ENCODE measurements at places on chromosomes 3 and 15. TPM values are rescaled to one million over a fixed set of nuclear protein-coding genes. Genes with fewer than 3 reads are reported as not detected.

- peak; percentile 54 for DNase-seq
Measured at GRCh38 chr3:115040673-115041286, 106.3 kb downstream of the ZBTB20 start.

GRCh38 chr15:99371180-99372103 is 120.2 kb downstream of the LRRC28 start:
- DNase-seq = no peak

Gene ITIH1
- not detected for total RNA-seq

Gene PLA2G4D
- total RNA-seq = not detected

- DNase-seq = peak; percentile 73
Measured at GRCh38 chr15:88454867-88455810, 12.0 kb downstream of the MRPL46 start.

Gene NEO1
- total RNA-seq = 7.3 TPM

DNA sequence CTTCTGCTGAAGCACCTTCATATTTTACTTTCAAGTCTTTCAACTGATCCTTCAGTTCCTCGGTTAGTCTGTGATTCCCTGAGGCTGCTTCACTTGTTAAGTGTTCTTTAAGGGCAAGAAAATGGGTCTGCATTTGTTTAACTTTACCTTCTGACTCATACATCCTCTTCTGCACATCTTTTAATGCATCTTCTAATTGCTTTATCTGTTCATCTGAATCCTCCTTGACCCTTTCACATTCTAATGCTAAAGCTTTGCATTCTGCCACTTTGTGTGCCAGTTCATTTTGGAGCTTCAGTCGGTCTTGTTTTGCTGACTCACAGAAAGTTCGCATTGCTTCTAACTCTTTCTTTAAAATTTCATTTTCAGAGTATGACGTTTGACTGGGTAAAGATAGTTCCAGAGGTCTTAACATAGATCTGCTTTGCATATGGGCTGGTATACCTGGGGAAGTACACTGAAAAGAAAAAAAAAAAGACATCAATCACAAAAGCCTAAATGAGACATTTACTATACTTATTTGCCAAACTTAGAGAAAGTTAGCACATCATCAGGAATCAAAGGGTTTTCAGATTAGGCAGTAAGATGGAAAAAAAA is 94.3 kb downstream of the UACA start:
- no peak for DNase-seq

Gene NSUN3
- 15.4 TPM for total RNA-seq

DNA sequence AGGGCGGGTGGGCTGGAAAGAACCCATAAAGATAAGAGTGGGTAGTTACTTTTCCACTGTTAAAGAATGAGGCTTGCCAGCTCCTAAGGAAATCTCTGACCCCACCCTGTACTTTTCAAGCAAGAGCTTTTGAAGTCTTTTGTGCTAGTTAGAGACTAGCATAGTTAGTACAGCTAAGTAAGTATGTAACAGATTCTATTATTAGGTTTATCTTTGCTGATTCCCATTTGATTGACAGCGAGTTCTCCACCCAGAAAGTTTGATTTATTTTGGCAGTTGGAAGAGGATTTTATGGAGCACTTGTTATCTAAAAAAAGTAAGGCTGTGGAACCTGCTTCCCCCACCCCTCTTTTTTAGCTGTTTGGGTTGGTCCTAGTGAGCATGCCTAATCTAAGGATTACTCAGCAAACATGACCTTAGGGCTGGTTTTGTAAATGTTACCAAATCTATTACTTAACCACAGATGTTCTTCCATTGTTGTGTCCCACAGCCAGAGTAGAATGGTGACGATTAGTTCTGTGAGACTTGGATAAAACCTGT is 57.6 kb downstream of the FNDC3B start:
- peak; percentile 45 for DNase-seq

DNA sequence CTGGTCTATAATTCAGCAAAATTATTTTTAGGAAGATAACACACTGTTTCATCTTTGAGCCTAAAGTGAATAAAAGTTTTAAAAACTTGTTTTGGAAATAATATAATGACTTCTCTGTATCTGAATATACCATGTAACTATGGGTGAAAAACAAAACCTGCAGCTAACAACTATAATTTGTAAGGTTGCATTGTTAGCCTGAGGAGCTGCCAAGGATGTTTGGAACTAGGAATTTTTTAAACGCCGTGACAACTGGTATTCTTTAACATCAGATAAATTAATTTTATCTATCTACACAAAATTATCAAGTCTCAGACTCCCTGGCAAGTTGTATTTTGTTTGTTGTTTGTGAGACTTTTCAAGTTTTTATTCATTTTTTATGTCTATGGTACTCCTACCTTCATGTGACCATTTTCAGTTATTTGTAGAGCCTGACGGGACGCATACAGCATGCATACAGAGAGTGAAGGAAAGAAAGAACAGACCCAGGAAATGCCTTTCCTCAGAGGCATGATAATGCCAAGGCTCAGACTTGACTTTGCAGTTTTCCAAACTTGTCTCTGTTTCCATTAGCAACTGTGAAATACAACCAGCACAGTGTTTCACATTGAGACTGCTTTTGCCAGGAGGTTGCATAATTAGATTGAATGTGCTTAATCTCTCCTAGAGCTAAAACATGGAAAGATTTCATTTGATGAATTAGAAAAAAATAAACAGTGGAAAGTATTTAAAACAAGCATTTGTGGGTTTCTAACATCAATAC is 60.8 kb upstream of the ARHGEF26 start:
- no peak for DNase-seq

Gene FAM107A
- not detected for total RNA-seq

Gene KCNMB3
- 3.5 TPM for total RNA-seq

DNA sequence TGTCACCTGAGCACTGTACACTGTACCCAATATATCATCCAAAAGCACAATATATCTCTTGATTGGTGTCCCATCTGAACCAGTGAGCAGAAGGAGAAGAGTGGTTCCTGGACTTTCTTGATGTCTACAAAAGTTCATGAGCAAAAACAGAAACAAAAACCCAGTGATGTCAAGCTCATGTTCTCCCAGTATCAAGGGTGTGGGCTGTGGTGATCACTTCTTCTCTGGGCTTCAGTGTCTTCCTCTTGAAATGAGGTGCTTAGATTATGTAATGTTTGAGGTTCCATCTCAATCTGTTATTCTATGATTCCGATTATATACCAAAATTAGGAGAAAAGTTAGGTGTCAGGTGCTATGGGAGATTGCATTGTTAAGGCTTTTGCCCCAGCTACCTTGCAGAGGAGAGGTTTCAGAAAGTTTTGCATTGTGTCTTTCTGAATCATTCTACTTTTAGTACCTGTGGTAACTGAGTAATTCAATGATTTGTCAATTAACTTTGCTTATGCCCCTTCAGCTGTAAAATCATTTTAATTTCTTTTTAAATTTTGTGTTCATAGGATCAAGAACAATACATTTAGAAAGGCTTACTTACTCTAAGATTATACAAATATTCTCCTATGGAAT is 122.0 kb upstream of the EOMES start:
- DNase-seq = no peak

- no peak for DNase-seq
Measured at GRCh38 chr3:180306155-180306554, 269.4 kb upstream of the PEX5L start.

Gene RAB43
- total RNA-seq = 19.8 TPM

Gene PTX3
- total RNA-seq = 151 TPM

Gene ROPN1
- 0.14 TPM for total RNA-seq

Gene SNTN
- not detected for total RNA-seq

DNA sequence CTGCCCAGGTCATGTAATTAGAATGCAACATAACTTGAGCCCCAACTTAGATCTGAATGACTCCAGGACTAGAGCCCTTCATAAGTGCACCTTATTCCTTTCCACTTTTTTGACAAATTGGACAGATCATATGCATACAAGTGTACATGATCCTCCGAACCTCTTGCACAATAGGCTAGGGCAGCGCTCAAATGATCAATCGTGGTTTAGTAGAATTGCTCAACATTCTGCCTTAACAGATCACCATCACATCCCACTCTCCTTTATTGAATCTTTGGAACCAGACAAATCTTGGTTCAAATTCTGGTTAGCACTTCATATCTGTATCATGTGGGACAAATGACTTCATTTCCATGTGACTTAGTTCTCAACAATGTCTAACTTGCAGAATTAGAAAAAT is 106.8 kb upstream of the CDIN1 start:
- DNase-seq = no peak

Gene EPM2AIP1
- 24.2 TPM for total RNA-seq

Gene CAV3
- 0.24 TPM for total RNA-seq

Gene PEAK1
- 8.2 TPM for total RNA-seq

GRCh38 chr15:74768099-74768770 is 13.6 kb upstream of the CSK start:
- no peak for DNase-seq

Gene AMIGO3
- 1.0 TPM for total RNA-seq

GRCh38 chr3:42120866-42121265 is 29.7 kb downstream of the TRAK1 start:
- DNase-seq = no peak

DNA sequence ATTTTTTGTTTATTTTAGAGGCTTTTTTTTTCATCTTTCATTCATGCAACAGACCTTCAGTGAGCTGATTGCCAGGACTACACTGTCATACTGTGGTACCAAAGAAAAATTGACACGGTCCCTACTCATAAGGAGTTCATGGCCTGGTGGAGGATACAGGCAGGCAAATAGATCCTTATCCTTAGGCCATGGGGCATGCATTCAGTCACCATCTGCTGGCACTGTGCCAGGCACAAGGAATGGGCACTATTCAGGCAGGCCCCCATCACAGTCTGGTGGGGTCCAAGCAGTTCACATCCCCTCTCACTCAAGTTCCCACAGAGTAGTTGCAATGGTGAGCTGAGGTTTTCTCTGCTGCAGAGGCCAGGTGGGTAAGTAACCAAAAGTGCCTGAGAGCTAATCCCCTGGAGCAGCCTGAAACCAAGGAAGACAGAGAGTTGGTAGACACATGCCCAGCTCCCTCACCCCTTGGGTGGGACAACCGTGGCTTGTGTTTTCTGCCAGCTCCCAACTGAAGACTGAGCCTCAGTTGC is 17.3 kb downstream of the CISH start:
- DNase-seq = no peak

GRCh38 chr3:52693071-52693470 is 7.2 kb downstream of the GNL3 start:
- no peak for DNase-seq

DNA sequence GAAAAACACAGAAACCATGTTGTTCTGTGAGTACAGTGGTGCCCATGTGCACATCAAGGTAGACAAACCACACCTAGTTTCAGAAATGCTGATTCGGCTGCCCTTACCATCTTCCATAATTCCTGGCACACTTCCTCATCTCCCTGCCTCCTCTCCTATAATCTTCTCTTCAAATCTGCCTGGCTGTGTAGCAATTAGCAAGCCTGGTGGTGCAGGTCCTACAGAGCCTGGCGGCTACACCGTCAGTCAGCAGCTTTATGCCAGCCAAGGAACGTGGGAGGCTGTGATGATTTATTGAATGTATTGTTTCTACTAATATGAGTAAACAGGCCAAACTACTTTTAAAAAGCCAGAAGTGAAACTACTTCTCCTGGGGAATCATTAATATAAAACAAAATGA is 106.8 kb downstream of the SEMA6D start:
- DNase-seq = no peak

GRCh38 chr3:9349321-9350117 is 13.3 kb upstream of the THUMPD3 start:
- DNase-seq = peak; percentile 28

DNA sequence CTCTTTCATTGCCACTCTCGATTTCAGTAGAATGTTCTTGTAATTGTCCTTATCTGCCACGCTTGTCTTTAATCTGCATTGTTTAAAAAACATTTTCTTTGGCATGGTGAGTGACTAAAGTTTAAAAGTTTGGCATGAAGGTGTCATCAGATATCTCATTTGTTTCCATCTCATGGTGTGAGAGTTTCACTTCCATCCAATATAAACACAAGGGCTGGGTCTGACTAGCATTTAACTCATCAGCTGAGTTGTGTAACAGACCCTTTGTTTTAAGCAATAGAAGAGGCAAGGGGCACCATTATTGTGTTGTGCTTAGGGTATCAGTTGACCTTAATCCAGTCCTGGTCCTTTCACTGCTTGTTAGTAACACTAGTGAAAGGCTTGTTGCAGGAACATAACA is 49.9 kb upstream of the IL12A start:
- no peak for DNase-seq

Gene PRR20G
- not detected for total RNA-seq

- no peak for DNase-seq
Measured at GRCh38 chr3:66464512-66464894, 36.3 kb downstream of the LRIG1 start.

DNA sequence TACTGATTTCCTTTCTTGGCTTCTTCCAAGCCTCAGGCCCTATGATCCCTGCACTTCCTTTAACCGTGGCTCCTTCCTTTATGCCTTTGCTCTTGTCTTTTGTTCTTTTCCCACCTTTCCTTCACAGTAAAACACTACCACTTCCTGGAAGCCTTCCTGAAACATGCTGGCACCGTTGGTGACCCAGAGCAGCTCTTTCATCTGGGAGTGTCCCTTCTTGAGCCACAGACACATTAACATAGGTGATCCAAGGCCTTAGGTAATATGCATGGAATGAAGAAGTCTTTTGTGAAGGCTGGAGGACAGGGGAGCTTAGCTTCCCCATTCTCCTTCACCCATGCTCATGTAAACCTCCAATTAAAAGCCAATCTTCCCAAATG is 39.4 kb downstream of the AMOTL2 start:
- no peak for DNase-seq

Gene TYRO3
- total RNA-seq = 10.7 TPM

DNA sequence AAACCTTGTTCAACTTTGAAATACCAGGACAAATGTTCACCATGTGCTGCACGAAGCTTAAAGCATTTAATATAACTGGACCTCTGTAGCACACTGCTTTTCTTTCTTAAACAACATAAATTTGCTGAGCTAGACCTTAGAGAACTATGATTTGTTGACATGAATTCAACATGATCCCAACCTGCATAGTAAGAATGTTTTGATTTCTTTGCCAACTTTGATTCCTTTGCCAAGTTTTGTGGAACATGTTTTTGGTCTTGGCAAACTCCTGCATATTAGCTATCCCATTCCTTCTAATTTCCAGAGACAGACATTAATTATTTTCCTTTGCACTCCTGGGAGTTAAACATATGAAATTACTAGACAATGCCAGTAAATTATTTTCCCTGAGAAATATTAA is 197.2 kb upstream of the RBMS3 start:
- DNase-seq = no peak

- DNase-seq = no peak
Measured at GRCh38 chr3:111301238-111301798, 229.7 kb downstream of the NECTIN3 start.

Data from A172 (cell line).